ENCODE measurements at places on chromosomes 3 and 15.

DNA sequence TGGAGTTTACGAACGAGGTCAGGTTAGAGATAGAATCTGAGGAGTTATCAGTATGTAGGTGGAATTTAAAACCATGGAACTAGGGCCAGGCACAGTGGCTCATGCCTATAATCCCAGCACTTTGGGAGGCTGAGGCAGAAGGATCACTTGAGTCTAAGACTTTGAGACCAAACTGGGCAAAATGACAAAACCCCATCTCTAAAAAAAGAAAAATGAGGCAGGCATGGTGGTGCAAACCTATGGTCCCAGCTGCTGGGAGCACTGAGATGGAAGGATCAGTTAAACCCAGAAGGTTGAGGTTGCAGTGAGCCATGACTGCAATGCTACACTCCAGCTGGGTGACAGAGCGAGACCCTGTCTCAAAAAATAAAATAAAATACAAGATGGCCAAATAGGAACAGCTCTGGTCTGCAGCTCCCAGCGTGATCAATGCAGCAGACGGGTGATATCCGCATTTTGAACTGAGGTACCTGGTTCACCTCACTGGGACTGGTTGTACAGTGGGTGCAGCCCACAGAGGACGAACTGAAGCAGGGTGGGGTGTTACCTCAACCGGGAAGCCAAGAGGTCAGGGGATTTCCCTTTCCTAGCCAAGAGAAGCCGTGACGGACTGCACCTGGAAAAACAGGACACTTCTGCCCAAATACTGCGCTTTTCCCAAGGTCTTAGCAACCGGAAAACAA lies 33.3 kb downstream of the ZMAT3 start:
- DNase-seq, result no peak

- no peak for DNase-seq
These were observed 148.6 kb downstream of the SHQ1 start for GRCh38 chr3:72699631-72700030.

DNA sequence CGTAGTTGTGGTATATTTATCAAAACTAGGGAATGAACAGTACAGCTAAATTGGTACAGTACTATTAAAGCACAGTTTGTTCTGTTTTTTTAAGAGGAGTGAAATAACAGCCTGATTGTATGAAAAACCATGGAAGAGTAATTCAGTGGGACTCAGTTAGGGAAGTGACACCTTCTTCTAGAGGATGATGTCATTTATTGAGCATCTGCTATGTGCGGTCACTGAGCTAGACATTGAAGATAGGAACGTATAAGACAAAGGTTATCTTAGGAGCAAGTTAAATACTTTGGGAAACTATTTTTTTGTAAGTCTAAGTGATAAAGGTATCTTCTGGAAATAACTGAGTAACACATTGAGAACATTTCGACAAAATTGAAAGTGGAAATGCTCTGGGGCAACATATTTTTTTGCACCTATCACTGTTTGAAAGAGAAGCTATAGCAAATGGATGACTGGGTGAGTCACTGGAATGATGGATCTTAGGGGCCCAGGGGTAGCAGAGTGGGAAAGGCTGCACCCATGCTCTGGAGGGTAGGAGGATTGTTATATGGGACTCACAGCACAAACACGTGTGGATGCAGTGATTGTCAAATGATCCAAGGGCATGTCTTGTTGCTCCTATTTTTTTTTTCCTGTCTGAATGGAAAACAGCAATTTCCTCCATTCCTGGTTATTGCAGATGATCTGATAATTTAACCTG lies 43.0 kb downstream of the OXNAD1 start:
- DNase-seq, result no peak

GRCh38 chr15:66131200-66131599 lies 122.3 kb downstream of the MEGF11 start:
- DNase-seq, result no peak

DNA sequence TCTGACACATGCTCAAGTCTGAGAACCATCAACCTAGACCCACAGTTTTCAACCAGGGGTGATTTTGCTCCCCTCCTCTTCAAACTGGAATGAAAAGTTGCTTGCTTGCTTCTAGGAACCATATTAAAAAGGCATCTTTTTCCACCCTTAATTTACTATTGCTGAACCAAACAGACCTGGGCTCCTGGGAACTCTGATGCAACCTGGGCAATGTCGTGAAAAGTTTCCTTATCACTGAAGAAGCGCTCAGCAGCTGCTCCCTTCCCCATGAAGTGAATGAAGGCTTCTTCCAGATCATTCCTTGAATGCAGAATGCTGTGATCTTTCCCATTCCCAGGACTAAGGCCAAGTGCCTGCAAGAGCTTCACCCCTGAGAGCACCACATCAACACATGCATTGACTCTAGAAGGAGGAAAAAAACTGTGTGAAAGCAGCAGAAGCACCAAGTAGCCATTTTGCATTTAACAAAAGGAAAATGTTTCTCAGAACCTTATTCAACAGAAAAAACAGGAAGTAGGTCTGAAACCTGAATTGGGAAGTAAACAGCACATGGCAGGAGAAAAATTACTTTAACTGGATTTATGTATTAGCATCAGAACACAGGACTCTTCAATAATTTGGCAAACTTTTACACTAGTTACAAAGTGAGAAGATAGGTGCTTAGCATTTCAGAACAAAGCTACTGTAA lies 8.7 kb downstream of the ADPGK start:
- DNase-seq, result no peak

DNA sequence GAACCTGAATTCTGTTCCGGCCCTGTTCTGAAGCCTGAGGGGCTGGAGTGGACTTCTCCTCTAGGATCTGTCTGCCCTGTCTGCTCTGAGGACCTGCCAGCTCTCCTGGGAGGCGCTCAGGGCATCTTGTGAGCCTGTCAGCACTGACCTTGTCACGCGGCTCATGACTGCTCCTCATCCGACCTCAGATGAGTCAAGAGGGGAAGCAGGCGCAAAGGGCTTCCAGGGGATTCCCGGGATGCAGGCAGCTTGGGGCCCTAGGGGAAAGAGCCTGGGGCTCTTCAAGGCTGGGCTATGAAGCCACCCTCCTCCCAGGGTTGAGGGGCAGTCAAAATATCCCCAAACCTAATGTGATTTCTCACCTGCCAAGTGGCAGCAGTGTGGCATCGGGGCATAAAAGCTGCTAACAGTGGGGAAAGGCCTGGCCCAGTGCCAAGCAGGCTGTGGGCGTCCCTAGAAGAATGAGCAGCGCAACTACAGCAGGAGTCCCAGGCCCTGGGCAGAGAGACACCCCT lies 27.6 kb upstream of the ANKDD1A start:
- no peak for DNase-seq

GRCh38 chr3:82741346-82741745 lies 979.9 kb upstream of the GBE1 start:
- DNase-seq, result no peak

DNA sequence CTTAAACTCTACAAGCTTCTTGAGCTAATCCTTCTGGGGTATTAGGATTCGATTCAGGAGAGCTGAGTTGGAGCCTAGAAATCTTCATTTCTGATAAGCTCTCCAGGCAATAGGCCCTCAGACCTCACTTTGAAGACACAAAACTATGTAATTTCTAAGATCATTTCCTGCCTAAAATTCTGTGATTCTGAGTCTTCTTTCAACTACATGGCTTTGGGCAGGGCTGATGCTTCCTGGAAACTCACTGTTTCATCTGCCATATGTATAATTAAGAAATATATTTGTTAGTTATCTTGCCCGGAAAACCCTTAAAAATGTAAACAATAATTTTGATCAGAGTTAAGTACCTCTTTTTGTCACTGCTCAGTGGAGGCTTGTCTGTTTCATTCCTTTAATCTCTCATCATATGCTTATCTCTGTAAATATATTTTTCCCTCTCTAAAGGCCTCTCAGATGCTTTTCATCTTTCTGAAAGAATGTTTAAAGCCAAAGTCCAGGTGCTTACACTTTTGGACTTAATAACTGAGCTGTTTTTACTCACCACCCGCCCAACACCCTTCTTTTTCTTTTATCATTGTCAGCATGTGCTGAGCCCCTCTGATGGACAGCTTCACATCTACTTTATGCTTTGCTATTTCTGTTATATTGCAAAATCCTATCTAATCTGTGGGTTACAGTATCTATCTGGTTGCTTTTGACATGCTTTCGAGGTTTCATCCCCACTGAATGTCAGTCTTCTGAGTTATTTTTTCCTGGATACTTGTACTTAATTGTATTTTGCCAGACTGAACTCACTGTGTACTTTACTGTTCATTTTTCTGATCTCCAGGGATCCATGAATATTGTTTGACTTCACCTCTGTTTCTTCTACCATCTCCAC lies 38.2 kb downstream of the FILIP1L start:
- no peak for DNase-seq

GRCh38 chr3:134991472-134992010 lies 196.5 kb downstream of the EPHB1 start:
- DNase-seq, result no peak

GRCh38 chr3:133937061-133937686 lies 41.5 kb upstream of the RAB6B start:
- no peak for DNase-seq

DNA sequence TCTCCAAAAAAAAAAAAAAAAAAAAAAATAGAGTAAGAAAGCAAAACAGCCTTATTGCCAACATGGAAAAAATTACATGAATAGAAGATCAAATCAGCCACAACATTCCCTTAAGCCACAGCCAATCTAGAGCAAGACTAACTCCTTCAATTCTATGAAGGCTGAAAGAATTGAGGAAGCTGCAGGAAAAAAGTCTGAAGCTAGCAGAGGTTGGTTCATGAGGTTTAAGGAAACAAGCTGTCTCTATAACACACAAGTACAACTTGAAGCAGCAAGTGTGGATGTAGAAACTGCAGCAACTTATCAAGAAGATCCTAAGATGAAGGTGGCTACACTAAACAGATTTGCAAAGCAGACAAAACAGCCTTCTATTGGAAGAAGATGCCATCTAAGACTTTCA lies 9.3 kb downstream of the PARL start:
- no peak for DNase-seq

GRCh38 chr15:57914350-57915055 lies 151.0 kb downstream of the ALDH1A2 start:
- no peak for DNase-seq

GRCh38 chr15:65244638-65245037 lies 33.4 kb upstream of the CILP start:
- DNase-seq, result no peak

GRCh38 chr3:70635301-70635700 lies 322.9 kb upstream of the MDFIC2 start:
- no peak for DNase-seq

- DNase-seq, result no peak
These were observed 179.9 kb downstream of the FMN1 start for GRCh38 chr15:33014586-33014985.

GRCh38 chr15:63019511-63020109 lies 22.9 kb upstream of the TPM1 start:
- DNase-seq, result peak; percentile 61

DNA sequence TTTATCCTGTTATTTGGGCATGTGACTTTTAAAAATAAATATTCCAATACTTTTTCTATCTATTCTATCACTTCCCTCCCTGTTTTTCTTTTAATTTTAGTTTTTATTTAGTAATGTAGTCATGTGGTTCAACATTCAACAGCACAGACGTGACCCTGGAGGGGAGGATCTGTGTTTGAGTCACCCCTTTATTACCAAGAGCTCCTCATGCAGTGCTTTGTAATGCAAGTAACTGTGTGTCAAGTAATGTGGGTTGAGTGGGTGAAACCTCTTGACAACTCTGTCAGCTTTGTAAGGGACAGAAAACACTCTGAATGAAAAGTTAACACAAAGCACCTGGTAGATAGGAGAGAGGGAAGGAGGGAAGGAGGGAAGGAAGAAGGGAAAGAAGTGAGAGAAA lies 89.7 kb upstream of the FGF12 start:
- no peak for DNase-seq

GRCh38 chr3:49841126-49841696 lies 15.2 kb downstream of the TRAIP start:
- DNase-seq, result no peak

- DNase-seq, result no peak
These were observed 33.6 kb downstream of the TPM1 start for GRCh38 chr15:63075984-63076713.

DNA sequence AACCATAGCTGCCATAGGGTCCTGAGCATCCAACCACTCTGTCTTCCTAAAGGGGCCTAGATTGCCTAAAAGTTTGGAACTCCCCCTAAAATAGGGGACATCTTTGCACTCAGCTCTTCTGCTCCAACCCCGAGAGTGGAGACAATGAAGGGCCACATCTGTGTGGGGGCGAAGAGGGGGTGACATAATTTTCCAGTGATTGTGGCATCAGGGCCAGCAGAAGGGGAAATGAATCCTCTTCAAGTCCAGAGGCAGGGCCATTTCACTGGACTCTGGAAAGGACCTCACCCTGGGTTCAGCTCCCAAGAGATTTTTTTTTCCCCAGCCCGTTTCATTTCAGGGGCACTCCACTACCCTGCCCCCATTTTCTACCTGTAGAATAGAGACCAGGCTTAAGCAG lies 4.6 kb upstream of the ANKRD63 start:
- no peak for DNase-seq

DNA sequence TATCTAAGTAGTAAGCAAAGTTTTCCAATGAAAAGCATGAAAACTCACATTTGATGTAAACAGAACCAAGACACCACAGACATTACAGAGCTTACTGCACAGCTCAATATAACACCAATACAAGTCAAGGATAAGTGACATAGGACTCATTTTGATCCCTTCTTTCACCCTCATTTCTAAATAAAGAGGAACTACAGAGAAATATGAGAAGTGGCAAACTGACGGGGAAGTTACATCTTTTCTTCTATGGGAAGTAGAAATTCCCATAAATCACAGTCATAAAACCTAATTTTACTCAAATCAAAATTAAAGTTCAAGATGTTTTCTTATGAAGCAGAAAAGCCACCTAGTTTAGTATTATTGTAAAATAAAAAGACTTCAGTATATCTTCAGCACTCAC lies 3.8 kb downstream of the ATG3 start:
- no peak for DNase-seq

- no peak for DNase-seq
These were observed 4.3 kb downstream of the CP start for GRCh38 chr3:149217347-149217746.

GRCh38 chr3:123640740-123641462 lies 56.0 kb upstream of the HACD2 start:
- no peak for DNase-seq

DNA sequence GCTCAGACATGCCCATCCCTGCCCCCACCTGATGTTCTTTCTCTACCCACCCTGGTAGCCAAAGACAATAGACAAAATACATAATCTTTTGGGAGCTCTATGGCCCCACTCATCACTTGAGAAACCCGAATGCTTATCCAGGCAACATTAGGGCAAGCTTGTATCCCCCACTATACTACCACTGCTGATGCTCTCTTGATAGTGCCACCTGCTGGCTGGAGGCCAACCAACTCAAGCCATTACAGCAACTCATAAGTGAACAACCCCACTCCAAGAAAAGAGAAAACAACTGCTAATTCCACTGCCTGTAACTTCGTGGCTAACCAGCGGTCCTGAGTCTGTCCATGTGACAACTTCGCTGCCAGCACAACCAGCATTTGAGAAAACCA lies 342.5 kb upstream of the TGFBR2 start:
- DNase-seq, result no peak

GRCh38 chr3:24149032-24149431 lies 203.9 kb downstream of the NR1D2 start:
- DNase-seq, result no peak

- no peak for DNase-seq
These were observed 34.8 kb downstream of the MCF2L2 start for GRCh38 chr3:183393625-183394024.

- no peak for DNase-seq
These were observed 190.7 kb downstream of the TNIK start for GRCh38 chr3:171269542-171269941.
